Astrocyte of the spinal cord (primary cell): ENCODE measurements at places on chromosomes 13 and 19.

- DNase-seq: no peak
Observed at GRCh38 chr13:107838588-107839161, 376.7 kb downstream of the LIG4 start.

GRCh38 chr13:45257638-45258333, 56.9 kb upstream of the KCTD4 start:
- peak; percentile 24 for DNase-seq

GRCh38 chr19:2534423-2535013, 58.6 kb downstream of the GADD45B start:
- no peak for DNase-seq

DNA sequence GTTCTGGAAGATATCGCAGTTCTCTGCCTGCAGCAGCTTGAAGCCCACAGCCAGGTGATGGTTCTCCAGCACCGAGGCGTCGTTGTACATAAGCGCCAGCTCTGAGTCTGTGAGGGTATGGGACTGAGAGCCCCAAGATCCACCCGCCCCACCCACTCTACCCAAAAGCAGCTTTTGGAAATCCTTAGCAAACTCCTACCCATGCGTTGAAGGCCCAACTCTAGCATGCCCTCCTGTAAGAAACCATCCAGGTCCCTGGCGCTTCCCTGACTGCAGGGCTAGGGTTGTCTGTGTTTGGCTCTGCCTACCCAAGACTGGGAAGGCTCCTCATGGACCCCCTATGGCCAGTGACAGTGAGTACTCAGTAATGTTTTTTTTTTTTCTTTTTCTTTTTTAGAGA, 9.4 kb downstream of the PDE4C start:
- DNase-seq: no peak

- no peak for DNase-seq
Observed at GRCh38 chr13:100433475-100433874, 155.1 kb downstream of the GGACT start.

DNA sequence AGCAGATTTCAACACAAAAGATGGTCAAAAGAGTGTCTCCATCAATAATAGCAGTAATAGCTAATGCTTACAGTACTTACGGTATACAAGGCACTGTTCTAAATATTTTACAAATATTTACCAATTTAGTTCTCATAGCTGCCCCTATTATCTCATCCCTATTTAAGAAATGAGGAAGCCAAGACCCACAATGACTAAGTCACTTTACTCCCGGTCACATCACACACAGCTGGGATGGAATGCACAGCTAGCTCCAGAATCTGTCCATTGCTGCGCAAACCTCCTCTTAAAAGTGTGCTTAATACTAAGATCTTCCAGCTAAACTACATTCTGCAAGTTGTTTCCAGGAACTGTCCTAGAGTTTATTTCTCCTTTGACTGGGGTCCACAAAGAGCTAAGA, 63.4 kb downstream of the RAP2A start:
- no peak for DNase-seq

DNA sequence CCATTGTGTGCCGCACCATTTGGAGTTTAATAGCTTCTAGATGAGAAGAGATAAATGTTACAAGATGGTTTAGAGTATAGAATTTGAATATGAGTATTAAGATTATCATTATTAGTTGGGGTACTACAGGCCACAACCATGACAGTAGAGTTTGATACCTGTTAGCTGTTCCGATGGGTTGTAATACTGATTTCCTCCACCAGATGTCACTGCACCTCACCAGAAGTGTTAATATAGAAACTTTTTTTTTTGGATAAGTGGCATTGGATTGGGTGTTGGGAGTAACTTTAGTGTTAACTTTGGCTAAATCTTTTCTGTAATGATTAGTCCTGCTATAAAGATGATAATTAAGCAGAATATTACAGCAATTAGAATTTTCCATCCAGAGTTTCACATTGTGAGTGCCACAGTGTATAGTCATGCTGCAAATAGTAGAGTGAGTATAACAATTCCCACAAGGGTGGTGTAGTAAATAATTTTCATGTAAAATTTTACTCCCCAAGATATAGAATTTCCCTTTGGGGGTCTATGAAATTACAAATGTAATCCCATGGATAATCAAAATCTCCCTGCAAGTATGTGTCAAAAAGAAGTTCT, 56.3 kb downstream of the PSG3 start:
- peak; percentile 20 for DNase-seq

GRCh38 chr19:58479303-58479702, 3.2 kb downstream of the ZNF446 start:
- DNase-seq: no peak

DNA sequence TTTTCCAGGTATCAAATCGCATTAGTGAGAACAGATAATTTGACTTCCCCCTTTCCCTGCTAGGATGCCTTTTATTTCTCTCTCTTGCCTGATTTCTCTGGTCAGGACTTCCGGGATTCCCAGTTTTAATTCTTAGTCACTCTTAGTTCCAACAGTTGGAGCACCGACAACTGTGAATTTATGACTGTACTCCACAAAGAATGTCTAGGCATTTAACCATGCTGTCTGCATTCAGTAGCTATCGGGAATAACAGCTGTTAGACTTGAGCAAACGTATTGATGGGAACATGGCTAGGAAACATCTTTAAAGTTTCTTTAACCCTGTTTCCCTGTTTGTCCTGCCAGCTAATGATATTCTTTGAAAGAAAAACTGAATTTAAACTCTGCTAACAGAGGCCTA, 14.1 kb upstream of the SPACA7 start:
- no peak for DNase-seq

GRCh38 chr13:27401210-27401609, 23.2 kb upstream of the GTF3A start:
- DNase-seq: no peak

DNA sequence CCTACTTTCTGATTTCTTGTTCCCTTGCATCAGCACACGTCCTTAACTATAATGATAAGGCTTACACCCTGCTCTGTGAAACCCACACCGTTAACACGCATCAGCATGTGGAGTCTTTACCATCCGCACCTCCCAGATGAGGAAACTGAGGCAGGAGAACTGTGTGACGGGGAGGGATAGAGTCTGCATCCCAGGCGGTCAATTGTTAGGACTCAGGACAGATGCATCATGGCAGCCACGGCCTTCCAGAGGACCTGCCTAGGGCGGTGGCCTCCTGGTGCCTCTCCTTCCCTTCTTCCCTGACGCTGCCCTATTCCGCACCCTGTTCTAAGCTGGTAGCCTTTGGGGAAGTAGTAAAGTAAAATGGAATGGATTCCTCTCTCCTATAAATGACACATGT, 326.0 kb downstream of the TEX29 start:
- DNase-seq: no peak

GRCh38 chr13:28246891-28247290, 108.5 kb downstream of the PAN3 start:
- DNase-seq: no peak

GRCh38 chr19:39546599-39546998, 6.6 kb upstream of the EID2 start:
- no peak for DNase-seq

GRCh38 chr19:47414469-47414868, 4.9 kb downstream of the MEIS3 start:
- no peak for DNase-seq

- no peak for DNase-seq
Observed at GRCh38 chr19:34368338-34368737, 3.3 kb downstream of the GPI start.

GRCh38 chr19:58395220-58395978, at the start of gene RNF225:
TSS of gene RNF225 (plus strand) at chr19:58395656. CDS start at chr19:58396090, 434 bp downstream.
- DNase-seq: no peak

DNA sequence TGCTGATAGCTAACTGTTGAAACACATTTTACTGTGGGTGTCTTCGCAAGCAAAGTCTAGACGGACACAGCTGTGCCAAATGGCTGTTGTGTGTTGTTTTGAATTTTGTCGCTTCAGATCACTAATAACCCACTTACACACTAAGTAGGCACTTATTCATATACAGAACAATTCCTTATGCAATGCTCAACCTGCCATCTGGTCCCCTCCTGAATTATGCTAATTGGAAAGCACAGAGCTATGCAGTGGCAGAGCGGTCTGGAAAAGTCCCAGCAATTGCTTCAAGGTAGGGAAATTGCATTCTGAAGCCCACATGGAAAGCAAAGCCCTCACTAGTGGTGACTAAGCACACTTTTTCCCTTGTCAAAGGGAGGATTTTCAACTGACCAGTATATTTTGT, 69.9 kb downstream of the C13orf42 start:
- no peak for DNase-seq

DNA sequence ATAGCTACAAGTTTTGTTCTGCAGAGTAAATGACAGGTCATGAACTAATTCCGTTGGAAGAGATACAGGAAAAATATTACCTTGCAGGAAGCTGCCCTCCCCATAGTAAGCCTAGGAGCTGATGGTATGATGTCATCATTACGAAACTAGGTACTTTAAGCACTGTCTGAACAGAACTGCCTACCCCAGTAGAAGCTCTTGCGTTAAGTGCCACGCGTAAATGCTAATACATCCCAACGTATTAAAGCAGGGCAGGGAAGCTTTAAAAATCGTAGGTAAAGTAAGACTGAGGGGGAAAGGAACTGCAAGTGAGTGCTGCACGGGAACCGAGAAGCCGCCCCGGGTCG, 572 bp downstream of the UGGT2 start:
- DNase-seq: peak; percentile 76

DNA sequence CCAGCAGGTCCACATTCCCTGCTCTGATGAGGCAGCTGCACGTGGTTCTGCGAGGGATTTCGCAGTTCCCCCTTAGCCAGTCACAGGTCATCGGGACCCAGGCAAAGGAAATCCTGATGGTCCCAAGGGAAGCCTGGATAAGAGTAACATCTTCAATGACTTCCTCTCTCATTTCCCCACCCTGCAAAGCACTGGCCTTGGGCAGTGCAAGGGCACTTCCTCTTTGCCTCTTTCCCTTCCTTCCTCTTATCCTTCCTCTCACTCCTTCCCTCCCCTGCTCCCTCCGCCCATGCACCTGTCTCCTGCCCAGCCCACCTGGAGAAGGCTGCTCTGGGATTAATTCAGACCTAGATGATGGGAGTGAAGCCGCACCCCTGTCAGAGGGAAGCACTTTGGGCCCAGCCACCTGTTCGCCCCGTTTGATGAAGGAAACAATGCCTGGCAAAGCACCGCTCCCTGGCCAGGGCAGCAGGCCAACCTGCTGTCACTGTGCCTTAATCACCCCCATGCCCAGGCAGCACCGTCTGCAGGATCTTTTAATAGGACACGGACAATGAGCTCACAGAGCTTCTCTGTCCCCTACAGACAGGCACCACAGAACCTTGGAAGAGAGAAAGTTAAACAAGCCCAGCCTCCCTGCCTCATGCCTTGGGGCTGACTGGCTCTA, 113.5 kb upstream of the PABPC3 start:
- DNase-seq: no peak

- DNase-seq: no peak
Observed at GRCh38 chr13:96179309-96179708, 89.4 kb downstream of the HS6ST3 start.

- no peak for DNase-seq
Observed at GRCh38 chr19:14542711-14543328, 13.4 kb downstream of the TECR start.
